ENCODE measurements at places on chromosomes 3 and 15.

DNA sequence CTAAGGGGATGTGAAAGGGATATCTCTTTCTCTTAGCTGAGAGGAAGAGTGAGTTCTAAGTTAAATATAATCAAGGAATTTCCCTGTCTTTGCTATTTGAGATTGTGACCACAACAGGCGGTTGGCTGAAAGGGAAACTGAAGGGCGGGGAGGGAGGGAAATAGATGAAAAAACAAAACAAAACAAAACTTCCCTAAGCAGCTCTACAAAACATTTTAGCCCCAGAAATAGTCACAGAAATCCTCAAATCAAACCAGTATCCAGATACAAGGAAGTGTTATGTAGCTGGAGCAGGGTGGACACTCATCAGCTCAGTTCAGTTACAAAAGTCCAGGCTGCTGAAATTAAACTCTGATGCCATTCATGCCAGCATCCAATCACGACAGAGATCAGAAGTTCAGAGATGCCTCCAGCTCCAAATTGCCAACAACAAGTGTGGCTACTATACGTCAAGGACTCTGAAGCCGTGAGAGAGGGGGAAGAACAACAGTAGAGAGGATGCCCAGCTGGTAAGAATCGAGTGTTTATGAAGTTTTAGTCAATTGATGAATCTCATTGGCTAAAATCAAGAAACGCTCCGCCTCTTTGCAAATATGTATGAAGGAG is 319 bp upstream of the TP63 start:
- DNase-seq, result no peak

GRCh38 chr3:56976651-56977560 is 83.6 kb upstream of the SPATA12 start:
- no peak for DNase-seq

- no peak for DNase-seq
Observed at GRCh38 chr3:9754678-9755077, 4.9 kb downstream of the OGG1 start.

- no peak for DNase-seq
Observed at GRCh38 chr3:194458131-194458530, 28.7 kb downstream of the ATP13A3 start.

DNA sequence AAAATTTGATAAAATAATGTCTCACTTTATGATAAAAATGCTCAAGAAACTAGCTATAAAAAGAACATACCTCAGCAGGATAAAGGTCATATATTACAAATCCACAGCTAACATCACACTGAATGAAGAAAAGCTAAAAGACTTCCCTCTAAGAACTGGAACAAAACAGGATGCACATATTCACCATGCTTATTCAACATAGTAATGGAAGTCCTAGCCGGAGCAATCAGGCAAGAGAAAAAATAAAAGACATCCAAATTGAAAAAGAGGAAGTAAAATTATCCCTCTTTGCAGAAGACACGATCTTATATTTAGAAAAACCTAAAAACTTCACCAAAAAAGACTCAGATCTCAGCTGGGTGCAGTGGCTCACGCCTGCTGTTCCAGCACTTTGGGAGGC is 34.0 kb downstream of the SENP7 start:
- no peak for DNase-seq

DNA sequence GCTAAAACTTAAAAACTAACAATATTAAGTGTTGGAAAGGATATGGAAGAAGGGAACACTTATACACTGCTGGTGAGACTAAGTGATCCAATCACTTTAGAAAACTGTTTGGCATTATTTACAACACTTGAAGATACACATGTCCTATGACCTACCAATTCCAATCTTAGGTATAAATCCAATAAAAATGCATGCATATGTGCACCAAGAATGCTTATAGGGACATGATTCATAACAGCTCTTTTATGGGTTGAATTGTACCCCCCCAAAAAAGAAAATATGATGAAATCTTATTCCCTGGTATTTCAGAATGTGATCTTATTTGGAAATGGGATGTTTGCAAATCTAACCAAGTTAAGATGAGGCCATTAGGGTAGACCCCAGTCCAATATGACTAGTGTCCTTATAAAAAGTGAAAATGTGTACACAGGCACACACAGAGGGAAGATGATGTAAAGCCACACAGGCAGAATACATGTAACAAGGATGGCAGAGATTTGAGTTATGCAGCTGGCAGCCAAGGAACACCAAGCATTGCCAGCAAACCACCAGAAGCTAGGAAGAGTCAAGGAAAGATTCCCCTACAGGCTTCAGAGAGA is 15.3 kb downstream of the CCR8 start:
- DNase-seq, result no peak

DNA sequence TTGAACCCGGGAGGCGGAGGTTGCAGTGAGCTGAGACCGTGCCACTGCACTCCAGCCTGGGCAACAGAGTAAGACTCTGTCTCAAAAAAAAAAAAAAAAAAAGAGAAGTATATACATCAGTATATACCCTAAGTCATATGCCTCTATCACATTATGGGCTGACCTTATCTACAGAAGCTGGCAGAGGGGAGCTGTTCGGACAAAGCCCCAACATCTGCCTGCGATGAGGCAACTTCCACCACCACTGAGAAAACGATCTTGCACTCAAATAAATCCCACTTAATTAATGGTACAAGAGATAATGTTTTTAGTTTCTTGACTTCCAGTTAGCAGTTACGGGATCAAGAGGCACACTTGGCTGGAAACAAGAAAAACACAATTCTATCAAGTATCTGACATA is 2.2 kb downstream of the GLT8D1 start:
- DNase-seq, result no peak

- DNase-seq, result no peak
Observed at GRCh38 chr15:77033417-77033728, 37.5 kb downstream of the TSPAN3 start.

- no peak for DNase-seq
Observed at GRCh38 chr15:71752604-71753289, 57.6 kb upstream of the NR2E3 start.

Data from activated CD4-positive, CD25-positive, alpha-beta regulatory T cell treated with anti-CD3 and anti-CD28 coated beads, Interleukin-2, amount 50 U/mL, for 72 hours (primary cell).